ENCODE measurements at places on chromosomes 7 and 10.

GRCh38 chr7:112056409-112056808, 149.8 kb downstream of the DOCK4 start:
- DNase-seq = no peak

GRCh38 chr7:127382301-127383085, 10.0 kb downstream of the ZNF800 start:
- DNase-seq = no peak

- DNase-seq = no peak
Observed at GRCh38 chr7:150897502-150898474, 45.5 kb downstream of the AOC1 start.

DNA sequence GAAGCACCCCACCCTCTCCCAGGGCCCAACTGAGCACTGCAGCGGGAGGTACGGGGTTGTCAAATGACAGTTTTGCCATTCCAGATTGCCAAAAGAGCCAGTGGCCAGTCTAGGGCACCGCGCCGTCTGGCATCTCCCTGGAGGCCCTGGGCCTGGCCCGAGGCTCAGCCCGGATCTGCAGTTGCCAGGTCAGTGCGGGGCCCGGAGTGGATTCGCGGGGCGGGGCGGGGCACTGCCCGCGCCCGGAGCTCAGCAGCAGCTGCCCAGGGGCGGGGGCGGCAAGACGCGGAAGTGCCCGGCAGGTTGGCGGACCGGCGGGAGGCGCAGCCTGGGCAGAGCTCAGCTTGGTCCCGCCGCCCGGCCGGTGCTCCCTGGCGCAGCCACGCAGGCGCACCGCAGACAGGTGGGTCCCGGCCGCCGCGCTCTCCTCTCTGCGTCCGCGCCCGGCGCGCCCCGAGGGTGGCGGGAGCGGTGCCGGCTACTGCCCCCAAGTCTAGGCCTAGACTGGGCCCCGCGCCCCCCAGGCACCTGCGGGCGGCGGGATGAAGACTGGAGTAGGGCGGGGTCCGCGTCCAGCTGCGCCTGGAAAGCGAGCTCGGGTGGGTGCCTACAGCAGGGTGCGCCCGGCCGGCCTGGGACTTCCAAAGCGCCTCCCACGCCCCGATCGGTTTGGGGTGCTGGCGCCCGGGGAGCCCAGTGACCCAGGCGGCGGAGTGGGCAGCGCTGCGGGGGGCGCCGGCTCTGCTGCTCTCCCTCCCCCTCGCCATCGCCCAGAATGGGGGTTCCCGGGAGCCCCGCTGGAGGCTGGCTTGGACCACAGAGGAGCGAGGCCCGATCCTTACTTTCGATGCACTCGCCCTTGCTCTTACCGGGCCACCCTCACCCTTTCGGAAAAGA, at the start of gene IRF5:
TSS of gene IRF5 (plus strand) at position 281 of the 897 bp plus-strand sequence. CDS start 4,155 bp downstream, outside the sequence.
- DNase-seq = peak; percentile 65

DNA sequence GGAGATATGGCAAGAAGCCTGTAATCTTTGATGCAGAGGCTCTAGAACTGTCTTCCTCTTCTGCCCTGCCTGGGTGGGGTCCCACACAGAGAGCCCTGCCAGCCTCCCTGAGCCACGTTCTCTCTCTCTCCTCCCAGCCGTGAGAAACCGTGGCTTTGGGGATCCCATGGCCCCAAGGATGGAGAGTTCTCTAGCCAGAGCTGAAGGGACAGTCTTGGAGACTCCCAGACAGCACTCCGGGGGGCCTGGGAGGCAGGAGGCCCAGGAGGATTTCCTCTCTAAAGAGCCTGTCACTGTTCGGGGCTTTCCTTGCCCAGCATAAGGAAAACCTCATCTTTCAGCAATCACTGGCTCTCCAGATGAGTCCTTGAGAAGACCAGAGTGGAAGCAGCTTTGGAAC, 227.1 kb downstream of the ARHGAP12 start:
- DNase-seq = no peak

DNA sequence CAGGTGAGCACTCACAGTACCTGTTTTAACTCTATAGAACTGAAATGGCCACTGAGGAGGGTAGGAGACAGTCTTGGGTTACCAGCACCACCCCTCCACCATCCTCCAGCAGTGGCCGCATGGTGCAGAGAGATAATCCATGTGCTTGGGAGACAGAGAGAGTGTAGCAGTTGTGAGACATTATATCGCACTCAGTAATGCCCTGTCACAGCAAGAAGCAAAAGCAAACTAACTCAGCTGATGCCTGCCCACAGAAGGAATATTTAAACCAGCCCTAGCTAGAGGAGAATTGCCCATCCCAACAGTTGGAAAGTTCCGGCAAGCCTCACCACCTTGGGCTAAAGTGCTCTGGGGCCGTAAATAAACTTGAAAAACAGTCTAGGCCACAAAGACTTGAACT, 58.8 kb upstream of the HBP1 start:
- no peak for DNase-seq

DNA sequence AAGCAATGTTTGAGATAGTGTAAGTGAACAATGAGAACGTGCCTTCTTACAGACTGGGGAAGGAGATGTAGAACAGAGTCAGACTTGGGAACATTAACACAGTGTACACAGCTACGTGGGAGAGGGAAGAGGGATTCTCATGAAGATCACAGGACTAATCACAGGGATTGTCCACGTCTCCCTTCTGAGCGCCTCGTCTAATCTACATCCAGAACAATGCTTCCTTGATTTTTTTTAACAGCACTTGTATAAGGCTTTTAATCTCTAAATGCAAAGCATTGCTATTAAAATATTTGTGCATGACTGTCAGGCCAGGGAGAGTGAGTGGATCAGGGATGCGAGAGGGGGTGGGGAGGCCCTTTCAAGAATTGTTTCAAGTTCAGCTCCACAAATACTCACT, 62.7 kb downstream of the MET start:
- DNase-seq = no peak

- DNase-seq = no peak
Observed at GRCh38 chr7:100456562-100456961, 7.5 kb downstream of the SPACDR start.

GRCh38 chr10:28492116-28492920, 40.6 kb upstream of the WAC start:
- no peak for DNase-seq

DNA sequence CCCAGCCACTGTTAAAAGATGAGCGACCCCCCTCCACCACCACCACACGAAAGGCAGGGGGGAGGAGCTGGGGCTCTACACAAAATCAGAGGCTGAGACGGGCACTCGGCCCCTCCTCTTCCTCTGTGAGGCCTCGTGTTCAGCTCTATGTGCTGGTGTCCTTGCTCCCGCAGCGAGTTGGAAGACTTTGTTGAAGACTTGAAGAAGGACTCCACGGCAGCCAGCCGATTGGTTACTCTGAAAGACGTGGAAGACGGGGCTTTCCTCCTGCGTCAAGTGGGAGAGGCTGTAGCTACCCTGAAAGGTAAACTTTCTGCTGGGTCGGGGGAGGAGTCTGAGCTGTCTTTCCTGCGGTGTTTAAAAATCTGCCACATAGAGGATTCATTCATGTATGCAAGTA, 203.7 kb downstream of the ARHGAP21 start:
- DNase-seq = peak; percentile 57

- DNase-seq = peak; percentile 40
Observed at GRCh38 chr10:1153805-1154351, 97.7 kb downstream of the WDR37 start.

DNA sequence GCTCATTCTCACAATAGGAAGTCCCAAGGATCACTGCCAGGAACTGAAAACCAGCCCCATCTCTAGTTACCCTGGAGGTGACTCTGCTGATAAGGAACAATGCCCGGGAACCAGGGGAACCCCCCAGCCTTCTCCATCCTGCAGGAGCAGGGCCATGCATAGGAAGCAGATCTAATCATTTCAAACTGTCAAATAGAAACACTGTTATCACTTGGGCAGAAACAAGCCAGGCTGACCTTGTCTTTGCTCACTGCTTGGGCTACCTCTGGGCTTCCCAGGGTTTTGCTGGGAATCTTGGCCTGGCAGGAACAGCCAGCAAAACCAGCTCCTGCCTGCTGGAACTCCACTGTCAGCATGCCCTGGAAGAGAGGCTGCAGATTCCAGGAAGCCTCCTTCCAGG, 114.1 kb downstream of the RNF216 start:
- DNase-seq = no peak

GRCh38 chr7:66894463-66895080, 26.5 kb upstream of the TMEM248 start:
- DNase-seq = no peak

GRCh38 chr10:103397191-103397825, 882 bp downstream of the PDCD11 start:
- DNase-seq = no peak

- DNase-seq = no peak
Observed at GRCh38 chr7:73387221-73387828, 46.3 kb upstream of the FZD9 start.

DNA sequence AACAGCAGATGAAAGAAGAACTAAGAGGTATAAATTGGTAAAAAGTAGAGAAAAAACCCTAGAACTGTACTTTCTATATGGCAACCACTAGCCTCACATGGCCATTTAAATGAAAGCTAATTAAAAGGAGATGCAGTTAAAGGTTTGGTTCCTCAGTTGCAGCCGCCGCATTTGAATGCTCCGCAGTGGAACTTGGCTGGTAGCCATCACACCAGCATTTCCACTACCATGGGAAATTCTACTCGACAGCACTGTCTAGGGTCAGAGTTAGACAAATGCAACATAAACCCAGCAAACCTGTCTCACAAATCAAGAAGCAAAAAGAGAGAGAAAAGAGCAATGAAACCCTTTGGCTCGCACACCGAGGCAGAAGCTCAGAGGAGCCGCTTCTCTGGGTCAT, 29.7 kb downstream of the VIPR2 start:
- no peak for DNase-seq

DNA sequence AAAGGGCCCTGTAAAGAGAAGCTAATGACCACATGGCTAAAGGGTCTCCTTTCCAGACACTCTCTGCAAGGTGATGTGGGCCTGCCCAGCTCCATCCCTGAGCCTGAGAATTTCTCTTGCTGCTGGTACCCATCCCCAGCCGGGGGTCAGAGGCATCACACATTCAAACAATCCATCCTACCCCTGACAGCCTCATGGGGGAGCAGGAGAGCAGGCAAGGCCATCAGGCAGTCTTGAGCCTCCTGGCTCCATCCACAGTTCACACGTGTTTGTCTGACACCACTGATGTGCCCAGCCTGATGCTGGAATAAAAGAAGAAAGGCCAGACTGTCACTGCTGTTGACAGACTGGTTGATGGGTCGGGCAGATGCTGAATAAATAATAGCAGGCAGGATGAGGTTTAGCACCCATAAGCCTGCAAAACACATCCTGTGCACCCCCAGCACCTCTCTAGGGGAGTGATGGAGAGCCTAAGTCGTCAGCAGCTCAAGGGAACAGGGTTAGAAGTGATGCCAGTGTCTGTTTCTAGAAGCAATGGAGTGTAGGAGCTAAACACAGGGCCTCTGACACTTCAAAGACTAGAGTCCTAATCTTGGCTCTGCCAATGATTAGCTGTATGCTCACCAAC, 43.5 kb downstream of the TLL2 start:
- DNase-seq = peak; percentile 55

- DNase-seq = no peak
Observed at GRCh38 chr7:130669085-130669700, 645 bp upstream of the COPG2 start.

- DNase-seq = no peak
Observed at GRCh38 chr7:465710-466400, 53.8 kb downstream of the PDGFA start.

DNA sequence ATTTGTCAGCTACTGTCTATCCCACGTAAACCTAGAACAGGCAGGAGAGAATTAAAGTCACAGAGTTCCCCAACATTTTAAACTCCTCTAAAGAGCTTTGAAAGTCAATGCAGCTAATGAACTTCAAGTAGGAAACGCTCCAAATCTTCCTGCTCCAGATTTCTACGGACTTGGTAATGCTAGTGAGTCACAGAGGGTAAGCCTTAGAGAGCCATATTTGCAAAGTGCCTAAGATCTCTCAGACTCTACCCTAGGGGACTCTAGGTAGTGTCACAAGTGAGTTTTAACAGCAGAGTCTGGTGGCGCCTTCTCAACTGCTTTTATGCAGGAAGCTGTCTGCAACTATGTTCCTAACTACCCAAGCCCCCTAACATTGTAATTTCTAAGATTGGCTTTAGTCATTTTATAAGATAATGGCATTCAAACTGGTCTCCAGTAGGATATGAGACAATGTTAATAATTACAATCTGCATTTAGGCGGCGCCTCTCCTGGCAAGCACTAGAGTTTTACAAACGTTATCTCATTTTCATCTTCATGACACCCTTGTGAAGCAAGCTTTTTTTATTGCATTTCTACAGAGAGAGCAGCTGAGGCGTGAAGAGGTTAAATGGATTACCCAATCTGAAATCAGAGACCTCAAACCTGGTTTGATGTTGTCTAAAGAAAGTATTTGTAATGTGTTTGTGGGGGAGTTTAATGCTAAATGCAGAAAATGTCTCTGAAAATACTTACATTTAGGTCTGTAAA, 22.0 kb upstream of the FZD1 start:
- no peak for DNase-seq

DNA sequence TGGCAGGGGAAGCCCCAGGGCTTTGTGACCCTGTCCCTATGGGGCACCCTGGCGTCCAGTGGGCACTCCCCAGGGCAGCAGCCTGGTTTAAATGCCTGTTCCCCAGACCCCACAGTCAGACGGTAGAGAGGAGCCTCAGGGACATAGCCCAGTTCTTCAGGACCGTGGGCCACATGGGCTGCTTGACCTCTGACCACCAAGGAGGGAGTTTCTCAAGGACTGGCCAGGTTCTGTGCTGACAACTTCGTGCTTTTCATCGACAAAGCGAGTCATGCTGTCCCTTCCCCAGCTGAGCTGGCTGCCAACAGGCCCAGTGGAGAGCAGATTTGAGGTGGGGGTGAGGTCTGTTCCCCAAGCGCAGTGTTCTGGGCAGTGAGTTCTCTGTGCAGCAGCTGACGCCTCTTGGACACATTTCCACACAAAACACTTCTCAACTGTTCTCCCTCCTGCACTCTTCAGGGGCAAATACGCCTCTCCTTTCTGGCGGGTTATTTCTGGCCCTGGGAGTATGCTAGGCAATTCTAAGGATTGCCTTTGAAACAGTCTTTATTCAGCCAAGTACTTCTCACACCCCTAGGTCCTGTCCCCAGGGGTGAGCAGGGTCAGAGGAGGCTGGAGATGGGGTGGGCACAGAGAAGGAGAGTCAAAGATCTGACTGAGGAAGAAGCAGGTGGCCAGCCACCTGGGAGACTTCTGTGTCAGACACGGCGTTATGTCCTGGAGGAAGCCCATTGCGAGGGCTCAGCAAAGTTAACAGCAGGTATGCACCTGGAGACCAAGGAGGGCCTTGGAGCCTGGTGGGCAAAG, 57.3 kb upstream of the CAMK2B start:
- no peak for DNase-seq

- no peak for DNase-seq
Observed at GRCh38 chr7:104294291-104294690, 34.1 kb upstream of the LHFPL3 start.

All from activated CD8-positive, alpha-beta memory T cell treated with anti-CD3 and anti-CD28 coated beads, Interleukin-2, amount 50 U/mL, for 48 hours (primary cell).